ENCODE measurements at places on chromosomes 1 and 21.
A peak's percentile ranks its signal among the peaks of the same experiment; 100 is the strongest.

- no peak for DNase-seq
Observed at GRCh38 chr1:22831729-22832413, 121.2 kb downstream of the EPHB2 start.

- DNase-seq: no peak
Observed at GRCh38 chr1:15176898-15177665, 23.5 kb downstream of the TMEM51 start.

DNA sequence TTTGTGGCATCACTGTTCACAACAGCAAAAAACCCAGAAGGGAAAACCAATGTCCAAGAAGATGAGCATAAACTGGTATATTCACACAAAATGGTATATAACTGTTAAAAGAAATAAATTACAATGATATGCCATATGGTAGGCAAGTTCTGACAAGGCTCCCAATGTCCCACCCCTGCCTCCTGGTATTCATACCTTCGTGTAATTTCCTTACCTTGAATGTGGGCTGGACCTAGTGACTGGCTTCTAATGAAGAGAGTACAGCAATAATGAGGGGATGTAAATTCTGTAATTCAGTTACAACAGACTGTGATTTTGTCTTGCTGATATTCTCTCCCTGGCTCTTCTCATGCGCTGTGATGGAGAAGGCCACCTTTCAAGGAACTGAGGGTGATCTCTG is 9.3 kb downstream of the ANKRD45 start:
- no peak for DNase-seq

DNA sequence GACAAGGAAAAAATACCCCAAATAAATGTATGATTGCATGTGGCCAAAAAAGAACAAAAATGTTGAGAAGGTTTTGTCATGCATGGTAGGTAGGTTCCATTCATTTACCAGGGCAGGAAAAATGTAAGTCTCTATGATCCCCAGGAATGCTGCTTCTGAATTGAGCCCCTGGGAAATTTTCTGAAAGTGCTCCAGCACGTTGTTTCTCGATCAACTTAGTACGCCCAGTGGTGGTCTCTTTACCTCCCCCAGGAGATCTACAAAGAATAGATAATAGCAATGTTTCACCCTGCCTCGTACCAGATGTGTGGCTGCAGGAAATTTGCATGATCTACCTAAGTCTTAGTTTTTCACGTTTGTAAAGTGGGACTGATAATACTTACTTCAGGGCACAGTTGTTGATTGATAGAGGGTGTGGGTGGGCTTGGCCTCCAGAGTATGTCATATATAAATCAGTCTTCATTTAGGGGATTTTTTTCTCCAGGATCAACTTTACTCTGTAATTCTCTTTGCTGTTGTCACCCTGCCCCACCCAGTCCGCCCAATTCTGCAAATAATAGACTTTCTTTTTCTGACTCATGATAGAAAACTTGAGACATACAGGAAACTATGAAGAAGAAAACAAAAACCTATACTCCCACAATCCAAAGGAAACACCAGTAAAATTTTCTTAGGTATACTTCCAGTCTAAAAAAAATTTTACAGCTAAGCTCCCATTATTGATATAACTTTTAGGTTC is 462.0 kb upstream of the RUNX1 start:
- DNase-seq: no peak

- DNase-seq: no peak
Observed at GRCh38 chr1:112762541-112763500, 47.7 kb upstream of the PPM1J start.

GRCh38 chr21:38821959-38822682 is 16.4 kb downstream of the ETS2 start:
- no peak for DNase-seq

DNA sequence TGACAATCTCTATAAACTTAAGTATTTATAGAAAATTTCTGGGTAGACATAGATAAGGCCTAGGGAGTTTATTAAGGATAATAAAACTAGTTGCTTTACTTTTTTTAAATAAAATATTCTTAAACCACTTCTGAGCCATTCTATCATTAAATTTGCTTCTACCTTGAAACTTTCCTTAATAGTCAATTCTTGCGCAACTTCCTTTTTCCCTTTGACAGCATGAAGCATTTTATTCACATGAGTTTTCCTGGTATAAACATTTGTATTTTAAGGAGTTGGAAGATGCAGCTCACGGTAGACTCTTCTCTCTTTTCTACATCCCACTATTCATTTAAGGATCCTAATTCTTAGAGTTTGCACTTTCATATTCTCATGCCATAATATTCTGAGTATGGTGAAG is 75.8 kb upstream of the DPH5 start:
- DNase-seq: no peak

DNA sequence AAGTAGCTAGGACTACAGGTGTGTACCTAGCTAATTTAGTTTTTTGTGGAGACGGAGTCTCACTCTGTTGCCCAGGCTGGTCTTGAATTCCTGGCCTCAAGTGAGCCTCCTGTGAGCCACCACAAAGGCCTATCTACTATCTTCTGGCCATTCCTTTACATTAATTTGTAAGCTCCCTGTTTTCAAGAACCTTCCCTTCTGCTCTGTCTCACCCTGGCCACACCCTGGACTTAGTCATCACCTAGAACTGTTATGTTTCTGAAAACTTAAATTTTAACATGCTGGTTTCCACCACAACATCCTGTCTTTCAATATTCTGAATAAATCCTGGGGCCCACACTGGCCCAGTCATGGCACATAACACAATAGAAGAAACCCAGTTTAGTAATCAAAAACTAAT is 4.9 kb upstream of the B4GALT3 start:
- DNase-seq: peak; percentile 89

DNA sequence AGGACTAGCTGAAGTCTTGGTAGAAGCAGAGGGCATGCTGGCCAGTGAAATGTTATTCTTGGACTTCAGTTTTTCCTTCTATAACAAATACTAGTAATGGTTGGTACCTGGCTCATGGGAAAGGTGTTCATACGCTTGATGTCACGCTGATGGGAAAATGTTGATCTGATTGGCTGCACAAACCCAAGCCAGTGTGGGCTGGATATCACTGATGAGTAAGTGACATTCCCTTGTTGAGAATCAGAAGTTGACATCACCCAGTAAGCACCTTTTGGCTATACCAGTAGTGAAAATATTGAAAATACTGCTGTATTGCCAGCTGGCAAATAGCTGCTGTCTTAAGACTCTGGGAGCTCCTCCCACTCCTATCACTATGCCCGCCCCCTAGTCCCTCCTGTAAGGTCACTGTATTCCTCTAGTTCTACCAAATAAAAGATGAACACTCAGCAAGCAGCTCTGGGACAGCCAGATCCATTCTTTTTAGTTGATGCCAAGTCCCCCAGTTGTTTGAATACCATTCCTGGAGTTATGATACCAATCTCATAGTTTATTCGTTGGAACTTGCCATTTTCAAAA is 168.2 kb downstream of the GRIK1 start:
- no peak for DNase-seq

DNA sequence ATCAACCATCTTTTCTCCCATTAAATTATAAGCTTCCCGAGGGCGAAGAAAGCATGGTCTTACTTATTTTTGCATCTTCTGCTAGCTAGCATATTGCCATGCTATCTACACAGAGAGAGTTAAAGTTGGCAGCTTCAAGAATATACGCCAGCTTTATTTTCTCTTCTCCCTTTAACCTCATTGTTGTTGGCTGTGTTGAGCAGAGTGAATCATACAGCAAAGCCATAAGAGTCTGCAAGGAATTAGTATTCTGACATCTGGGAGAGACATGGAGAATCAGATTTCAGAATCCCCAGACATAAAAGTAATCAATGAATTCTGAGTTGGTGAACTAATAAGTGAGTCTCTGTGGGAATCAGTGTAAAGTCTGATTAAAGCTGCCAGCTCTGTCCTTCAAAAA is 649.6 kb upstream of the PTBP2 start:
- no peak for DNase-seq

DNA sequence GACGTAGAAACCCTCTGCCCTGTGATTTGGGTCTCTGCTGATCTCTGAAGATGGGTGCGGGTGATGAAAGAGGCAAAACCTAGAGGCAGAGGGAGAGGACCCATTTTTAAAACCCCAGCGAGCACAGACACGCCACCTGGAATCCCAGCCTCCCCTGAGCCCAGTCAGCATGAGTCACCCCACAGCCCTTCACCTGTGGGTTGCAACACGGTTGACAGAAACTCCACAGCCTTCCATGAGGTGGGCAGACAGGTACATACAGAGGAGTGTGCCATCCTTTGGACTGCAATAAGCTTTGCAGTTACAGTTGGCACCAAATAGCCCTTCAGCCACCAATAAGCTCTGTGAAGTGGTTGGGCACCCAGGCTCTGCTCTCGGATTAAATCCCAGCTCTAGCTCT is 2.1 kb upstream of the GRHL3 start:
- DNase-seq: no peak

DNA sequence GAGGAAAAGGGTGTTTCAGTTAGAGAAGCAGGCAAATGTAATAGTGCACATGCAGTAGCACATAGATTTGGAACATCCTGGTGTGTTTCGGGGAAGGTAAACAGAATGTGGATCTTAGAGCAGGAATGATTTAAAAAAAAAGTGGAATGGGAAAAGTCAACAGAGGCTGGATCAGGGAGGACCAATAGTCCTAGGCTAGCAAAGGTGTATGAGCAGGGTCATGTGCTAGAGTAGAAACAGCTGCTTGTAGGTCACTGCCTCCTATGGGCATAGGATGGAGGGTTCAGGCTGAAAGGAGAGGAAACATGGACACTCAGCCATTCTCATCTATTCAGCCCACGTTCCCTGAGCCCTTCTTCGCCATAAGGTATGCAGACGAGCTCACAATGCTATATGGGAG is 3.7 kb upstream of the KPNA6 start:
- no peak for DNase-seq

GRCh38 chr1:225658041-225658440 is 5.1 kb upstream of the ENAH start:
- DNase-seq: no peak

GRCh38 chr1:23489842-23490241 is 5.9 kb upstream of the ASAP3 start:
- no peak for DNase-seq
